ENCODE measurements at places on chromosomes 5 and 9.

DNA sequence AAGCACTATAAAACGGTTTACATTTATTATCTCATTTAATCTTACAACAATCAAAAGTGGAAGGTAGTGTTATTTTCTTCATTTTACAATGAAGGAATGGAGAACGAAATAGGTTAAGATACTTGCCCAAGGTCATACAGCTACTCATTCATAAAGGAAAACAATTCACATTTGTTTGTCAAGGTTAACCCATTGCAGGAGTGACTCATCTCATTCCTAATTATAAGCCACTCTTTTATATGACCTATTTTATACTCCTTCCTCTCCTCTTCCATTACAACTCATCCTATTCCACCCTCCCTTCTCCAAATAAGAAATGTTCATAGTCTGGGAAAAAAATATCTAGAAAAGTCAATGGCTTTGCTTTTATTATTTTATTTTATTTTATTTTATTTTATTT, 29.6 kb downstream of the CRHBP start:
- DNase-seq = no peak

- no peak for DNase-seq
These were observed 138.9 kb upstream of the SGCD start for GRCh38 chr5:156188016-156188415.

GRCh38 chr5:123094919-123095797, 6.1 kb downstream of the PRDM6 start:
- no peak for DNase-seq

GRCh38 chr9:134057751-134058701, 9.8 kb downstream of the BRD3 start:
- DNase-seq = no peak

DNA sequence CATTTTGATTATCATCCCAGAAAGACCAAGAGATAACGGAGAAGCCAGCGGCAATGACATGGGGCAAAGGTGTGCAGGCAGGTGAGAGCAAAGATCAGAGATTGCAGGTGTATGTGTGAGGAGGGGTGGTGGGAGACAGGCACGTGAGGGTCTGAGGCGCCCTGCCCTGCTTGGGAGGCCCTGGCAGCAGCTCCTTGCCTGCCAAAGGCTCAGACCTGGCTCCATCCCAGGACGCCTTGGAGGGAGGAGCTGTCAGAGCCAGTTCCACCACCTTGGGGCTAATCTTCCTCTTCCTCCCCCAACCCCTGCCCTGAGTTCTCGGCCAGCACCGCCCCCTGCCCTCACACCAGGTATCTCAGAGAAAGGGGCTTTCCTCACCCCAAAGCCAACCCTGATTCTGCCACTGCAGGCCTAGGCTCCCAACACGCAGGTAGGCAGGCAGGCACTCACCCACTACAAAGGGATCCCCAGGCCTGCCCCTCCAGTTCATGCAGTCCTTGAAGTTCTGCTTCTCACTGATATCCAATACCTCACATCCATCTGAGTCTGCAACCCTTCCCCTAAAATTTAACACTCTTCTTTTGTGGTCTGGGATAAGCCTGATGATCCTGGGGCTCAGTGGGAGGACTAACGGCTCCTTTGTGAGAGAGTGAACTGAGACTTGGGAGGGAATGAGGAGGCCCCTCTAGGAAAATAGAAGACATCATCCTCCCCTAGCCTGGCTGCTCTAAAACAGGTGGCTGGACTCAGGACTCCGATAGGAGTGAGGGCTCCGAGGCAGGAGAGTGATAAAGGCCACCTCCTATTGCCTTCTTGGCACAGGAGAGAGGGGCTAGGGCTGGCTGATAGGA, 1.8 kb downstream of the AQP3 start:
- no peak for DNase-seq

- DNase-seq = no peak
These were observed 710 bp downstream of the WNK2 start for GRCh38 chr9:93184432-93185265.

DNA sequence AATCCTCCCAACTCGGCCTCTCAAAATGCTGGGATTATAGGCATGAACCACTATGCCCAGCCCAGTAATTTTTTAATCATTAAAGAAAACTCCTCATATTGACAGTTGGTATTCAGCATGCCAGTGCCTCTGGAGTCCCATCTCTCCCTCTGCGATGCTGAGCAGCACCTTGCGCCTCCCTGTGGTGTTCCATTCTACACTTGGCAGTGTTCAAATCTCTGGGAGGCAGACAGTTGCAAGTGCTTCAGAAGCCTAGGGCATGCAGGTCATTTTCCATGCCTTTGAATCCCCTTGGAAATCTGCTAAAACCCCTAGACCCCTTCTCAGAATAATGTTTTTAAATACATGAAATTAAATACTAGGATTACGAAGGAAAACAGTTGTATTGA, 41.3 kb downstream of the GARNL3 start:
- DNase-seq = no peak

- peak; percentile 83 for DNase-seq
These were observed 43.7 kb upstream of the TMEM252 start for GRCh38 chr9:68584189-68585033.

- no peak for DNase-seq
These were observed 701 bp upstream of the ZNF462 start for GRCh38 chr9:106862110-106862820.

GRCh38 chr9:127336506-127337352, 60.2 kb upstream of the SLC2A8 start:
- no peak for DNase-seq

DNA sequence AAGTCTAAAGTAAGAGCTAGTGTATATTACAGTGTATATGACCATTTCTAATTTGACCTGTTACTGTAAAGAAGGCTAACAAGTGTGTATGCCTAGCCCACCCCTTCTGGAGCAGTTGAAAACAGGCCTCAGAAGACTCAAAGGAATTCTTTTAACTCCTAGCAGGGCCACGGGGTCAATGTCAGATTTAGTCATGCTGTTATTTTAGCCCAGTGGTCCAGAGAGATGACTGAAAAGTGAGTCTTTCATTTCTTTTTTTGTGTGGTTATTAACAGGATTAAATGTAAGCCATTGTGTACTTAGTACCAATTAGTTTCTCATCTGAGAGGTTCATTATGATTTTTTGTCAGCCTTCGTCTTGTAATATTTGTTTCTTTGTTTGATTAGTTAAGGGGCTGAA, 24.4 kb downstream of the ZCCHC7 start:
- no peak for DNase-seq

GRCh38 chr5:127909066-127909465, 174.5 kb upstream of the SLC12A2 start:
- DNase-seq = peak; percentile 27

DNA sequence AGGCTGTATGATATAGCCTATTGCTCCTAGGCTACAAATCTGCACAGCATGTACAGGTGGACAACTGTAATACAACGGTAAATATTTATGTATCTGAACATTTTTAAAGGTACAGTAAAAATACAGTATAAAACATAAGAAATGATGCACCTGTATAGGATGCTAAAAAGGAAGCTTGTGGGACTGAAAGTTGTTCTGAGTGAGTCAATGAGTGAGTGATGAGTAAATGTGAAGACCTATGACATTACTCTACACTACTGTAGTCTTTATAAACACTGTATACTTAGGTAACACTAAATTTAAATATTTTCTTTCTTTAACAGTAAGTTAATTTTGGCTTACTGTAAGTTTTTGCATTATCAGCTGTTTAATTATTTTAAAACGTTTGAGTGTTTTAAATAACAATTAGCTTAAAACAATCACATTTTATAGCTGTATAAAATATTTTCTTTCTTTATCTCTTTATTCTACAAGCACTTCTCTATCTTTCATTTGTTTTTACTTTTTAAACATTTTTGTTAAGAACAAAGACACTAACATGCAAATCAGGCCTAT, 28.1 kb downstream of the CDH18 start:
- DNase-seq = no peak

Measured in stimulated activated CD8-positive, alpha-beta memory T cell treated with anti-CD3 and anti-CD28 coated beads, Interleukin-4, amount 100 ng/mL, for 48 hours (primary cell).